ENCODE measurements at places on chromosomes 13 and 19. TPM values are rescaled to one million over a fixed set of nuclear protein-coding genes. Genes with fewer than 3 reads are reported as not detected.

CD79A gene
- total RNA-seq: 0.93 TPM

DMKN gene
- 0.97 TPM for total RNA-seq

DNA sequence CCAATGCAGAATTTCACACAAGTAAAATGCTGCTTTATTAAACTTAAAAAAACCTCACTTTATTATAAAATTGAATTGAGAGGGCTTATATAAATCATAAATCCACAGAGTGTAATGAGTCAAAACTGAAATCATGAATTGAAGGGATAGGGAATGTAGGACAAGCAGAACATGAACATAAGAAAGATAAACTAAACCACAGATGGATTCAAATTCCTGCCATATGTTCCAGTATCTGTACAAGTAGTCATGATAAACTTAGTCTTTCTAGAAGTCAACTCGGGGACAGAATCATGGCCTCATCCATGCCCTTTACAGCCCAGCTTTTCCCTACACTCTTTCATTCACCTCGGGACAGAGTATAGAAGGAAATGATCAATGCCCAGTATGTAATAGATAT lies 16.6 kb downstream of the LMO7 start:
- no peak for DNase-seq

DNA sequence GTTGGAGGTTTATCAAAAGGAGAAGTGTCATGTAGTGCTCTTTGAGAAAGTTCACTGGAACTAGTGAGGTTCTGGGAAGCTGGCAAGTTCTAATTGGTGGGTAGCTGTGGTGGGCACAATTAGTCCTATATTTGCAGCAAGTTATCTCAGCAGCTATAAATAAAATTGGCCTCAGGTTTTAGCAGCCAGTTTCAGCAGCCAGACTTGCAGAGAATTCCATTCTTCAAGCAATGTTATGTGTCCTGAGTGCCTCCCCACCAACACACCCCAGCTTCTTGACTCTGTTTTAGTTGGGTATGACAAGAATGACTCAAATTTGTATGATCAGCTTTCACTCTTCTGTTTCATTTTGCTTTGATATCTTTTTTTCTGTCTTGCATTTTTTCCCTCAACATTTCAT lies 4.7 kb downstream of the IFT88 start:
- no peak for DNase-seq

GRCh38 chr19:33129901-33130300 lies 2.0 kb upstream of the WDR88 start:
- no peak for DNase-seq

DNA sequence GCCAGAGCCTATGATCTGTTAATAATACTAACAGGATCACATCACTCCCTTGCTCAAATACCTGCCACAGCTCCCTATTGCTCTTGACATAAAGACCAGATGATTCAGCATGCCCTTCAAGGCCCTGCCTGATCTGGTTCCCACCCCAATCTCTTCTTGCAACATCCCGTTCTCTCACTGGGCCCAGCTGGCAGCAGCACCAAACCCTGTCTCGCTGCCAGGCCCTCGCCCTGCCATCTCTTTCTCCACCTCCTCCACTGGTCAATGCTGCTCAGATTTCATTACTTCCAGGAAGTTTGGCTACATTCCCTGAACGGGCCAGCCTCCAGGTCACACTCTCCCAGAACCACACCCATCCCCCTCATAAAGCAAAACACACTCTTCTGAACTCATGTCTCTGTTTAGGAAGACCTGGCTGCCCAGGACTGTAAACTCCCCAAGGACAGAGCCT lies 8.6 kb upstream of the BCAT2 start:
- no peak for DNase-seq

DNA sequence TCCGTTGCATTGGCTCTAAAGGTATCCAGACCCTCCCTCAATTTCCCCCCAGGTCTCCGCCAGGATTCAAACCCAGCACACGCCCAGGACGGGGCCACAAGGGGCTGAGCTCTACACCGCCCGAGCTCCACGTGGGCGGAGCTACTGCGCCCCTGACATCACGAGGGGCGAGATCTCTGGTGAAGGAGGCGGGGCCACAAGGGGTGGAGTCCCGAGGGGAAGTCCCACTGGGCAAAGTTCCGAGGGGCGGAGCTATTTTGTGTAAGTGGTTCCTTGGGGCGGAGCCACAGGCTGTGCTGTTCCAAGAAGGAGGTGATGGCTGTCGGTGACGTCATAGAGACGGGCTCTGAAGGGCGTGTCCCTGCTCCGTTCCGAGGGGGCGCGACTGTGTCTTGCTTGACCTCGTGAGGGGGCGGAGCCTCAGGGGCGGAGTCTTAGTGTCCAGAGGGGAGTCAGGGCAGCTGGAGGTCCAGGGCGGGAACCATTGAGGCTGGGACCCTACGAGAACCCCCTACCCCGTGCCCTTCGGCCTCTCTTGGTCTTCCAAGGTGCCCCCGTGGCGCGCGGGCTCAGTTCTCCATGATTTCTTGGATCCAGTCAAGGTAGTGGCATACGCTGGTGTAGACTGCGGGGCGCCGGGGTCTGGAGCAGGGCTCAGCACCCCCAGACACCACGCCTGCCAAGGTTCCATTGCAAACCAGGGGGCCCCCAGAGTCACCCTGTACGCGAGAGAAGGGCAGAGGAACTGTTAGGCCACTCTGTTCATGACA lies 1.3 kb upstream of the KLK8 start:
- no peak for DNase-seq

DNA sequence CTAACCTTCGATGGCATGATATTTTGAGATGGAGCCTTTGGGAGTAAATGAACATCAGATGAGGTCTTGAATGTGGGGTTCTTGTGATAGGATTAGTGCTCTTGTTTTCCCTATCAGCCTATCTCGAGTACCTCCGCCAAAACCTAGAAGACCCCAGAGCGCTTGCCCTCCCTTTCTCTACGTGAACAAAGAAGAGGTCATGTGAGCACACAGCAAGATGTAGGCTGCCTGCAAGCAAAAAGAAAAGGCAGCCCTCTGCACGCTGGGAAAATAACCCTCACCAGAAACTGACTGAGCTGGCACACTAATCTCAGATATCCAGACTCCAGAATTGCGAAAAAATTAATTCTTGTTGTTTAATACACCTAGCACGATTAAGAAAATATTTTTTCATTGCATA lies 799.8 kb upstream of the SLC10A2 start:
- no peak for DNase-seq

- DNase-seq: no peak
Observed at GRCh38 chr13:39189778-39190177, 151.5 kb downstream of the NHLRC3 start.

GRCh38 chr19:28359431-28360414 lies 853.2 kb downstream of the UQCRFS1 start:
- no peak for DNase-seq

DNA sequence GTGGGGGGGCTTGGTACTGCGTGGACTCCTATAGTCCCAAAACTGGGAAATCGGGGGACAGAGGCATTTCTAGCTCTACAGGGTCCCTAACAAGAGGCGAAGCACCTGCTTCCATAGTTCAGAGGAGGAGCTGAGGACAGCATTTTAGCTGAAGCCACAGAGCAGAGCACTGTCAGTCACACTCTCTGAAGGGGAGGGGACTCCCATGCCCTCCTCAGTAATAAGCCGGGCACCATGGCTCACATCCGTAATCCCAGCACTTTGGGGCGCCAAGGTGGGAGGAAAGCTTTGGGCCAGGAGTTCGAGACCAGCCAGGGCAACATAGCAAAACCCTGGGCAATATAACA lies 3.8 kb downstream of the NPAS1 start:
- DNase-seq: no peak

LILRA1 gene
- total RNA-seq: not detected

Data from CD4-positive, alpha-beta memory T cell (primary cell).